ENCODE measurements at places on chromosomes 1 and 21. TPM values are rescaled to one million over a fixed set of nuclear protein-coding genes. Genes with fewer than 3 reads are reported as not detected.

The C1orf115 gene
- total RNA-seq, result 5.5 TPM

The TSPEAR gene
- not detected for total RNA-seq

The WARS2 gene
- total RNA-seq, result 14.8 TPM

The NAXE gene
- 124 TPM for total RNA-seq

The ZBTB48 gene
- 5.7 TPM for total RNA-seq

The KIF17 gene
- total RNA-seq, result 1.8 TPM

The AGMAT gene
- total RNA-seq, result 3.8 TPM

The ARHGEF10L gene
- total RNA-seq, result 27.8 TPM

The SYT14 gene
- total RNA-seq, result 3.9 TPM

The MYBPH gene
- not detected for total RNA-seq

The TEX38 gene
- total RNA-seq, result not detected

The SELP gene
- not detected for total RNA-seq

The RALGPS2 gene
- 15.0 TPM for total RNA-seq

The SIKE1 gene
- total RNA-seq, result 56.6 TPM

The CD244 gene
- not detected for total RNA-seq

The SHE gene
- not detected for total RNA-seq
